Occipital lobe (tissue), 3 donors: ENCODE measurements at places on chromosomes 1 and 21.
A peak's percentile ranks its signal among the peaks of the same experiment; 100 is the strongest.

GRCh38 chr1:999725-1000356 is at the start of gene HES4:
Gene HES4 (minus strand): TSS chr1:1000097. CDS start chr1:999973, 124 bp downstream.
- peak; percentile 58 for DNase-seq

- DNase-seq: no peak
Measured at GRCh38 chr21:36765229-36765628, 66.3 kb downstream of the SIM2 start.

- no peak for DNase-seq
Measured at GRCh38 chr1:42943166-42943565, 15.5 kb downstream of the SLC2A1 start.

DNA sequence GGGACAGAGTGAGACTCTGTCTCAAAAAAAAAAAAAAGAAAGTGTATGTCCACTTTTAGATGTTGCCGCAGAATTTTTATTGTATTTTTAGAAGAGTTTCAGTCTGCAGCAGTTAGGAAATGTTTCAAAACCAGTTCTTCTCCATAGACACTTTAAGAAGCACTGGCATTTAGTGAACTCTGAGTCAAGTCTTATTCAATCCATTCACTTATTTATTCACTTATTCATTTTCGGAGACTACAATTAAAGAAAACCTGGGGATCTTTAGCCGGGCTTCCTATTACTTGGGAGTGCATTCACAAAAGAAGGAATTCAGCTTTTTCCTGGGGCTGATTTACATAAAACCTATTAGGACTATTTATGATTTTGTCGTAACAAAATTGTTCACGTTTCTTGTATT is 12.3 kb downstream of the RCAN3 start:
- DNase-seq: no peak

GRCh38 chr1:244854865-244855578 is 9.3 kb downstream of the HNRNPU start:
- DNase-seq: no peak

DNA sequence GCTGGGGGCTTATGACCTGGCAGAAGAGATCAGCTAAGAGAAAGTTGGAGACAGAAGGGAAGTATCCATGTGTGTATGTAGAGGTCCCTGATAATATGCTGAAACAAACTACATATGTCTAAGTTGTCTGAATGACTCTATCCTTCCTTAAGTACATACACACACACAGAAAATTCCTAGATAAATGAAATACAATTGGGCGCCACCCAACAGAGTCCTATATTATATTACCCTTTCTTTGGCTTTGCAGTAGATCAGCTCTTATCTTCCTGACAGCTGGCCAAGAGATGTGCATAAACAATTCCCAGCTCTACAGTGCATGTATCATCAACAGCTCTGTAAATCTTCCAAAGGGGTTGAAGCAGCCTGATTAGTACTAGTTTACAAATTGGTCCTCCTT is 40.1 kb downstream of the SORT1 start:
- DNase-seq: no peak

DNA sequence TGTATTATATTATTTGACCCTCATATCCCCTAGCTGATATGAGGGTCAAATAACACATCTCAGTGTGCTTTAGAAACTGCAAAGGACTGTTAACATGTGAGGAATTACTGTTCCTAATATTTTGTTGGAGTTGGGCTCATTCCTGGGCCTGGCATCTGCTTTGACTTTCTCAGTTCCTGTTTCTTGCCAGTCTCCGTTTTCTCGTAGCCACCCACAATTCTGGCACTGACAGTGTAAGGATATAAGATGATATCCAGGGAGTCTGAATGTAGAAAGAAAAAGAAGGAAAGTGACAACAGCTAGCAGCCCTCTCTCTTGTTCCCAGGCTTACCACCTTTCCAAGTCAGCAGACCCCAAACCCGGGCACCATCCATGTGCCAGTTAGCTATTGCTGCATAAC is 54.4 kb upstream of the SCMH1 start:
- no peak for DNase-seq

DNA sequence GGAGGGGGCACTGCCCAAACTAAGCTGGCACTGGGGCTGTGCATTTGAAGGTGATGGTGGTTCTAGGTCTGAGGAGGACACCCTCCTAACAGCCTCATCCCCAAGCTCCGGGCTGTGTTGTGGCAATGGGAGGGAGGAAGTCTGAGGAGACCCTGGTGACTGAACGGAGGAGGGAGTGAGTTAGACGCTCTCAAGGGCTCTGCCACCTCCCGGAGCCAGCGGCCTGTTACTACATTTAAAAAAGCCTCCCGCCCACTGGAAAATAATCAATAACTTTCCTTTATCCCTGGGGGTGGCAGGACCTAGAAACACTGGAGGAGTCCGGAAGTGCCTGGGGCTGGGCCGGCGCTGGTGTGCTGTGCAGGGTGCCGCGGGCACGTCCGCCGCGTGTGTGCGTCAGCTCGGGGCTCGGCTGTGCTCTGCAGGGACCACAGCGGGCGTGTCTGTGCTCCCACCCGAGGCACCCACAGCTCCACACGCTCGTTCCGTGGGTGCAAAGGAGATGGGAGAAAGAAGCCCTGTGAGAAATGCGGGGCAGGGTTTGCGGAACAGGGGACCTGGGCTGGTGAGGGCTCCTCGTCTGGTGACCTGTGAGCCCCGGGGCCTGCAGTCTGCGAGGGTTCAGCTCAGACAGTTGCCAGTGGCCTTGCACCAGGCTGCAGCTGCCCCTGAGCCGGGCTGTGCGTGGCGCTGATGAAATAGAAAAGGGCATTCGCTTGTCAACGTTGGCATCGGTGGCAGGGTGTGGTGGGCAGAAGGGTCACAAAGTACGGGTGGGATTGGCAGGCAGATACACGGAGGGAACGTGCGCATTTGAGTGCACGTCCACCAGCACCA is 5.3 kb downstream of the SAMD11 start:
- no peak for DNase-seq

DNA sequence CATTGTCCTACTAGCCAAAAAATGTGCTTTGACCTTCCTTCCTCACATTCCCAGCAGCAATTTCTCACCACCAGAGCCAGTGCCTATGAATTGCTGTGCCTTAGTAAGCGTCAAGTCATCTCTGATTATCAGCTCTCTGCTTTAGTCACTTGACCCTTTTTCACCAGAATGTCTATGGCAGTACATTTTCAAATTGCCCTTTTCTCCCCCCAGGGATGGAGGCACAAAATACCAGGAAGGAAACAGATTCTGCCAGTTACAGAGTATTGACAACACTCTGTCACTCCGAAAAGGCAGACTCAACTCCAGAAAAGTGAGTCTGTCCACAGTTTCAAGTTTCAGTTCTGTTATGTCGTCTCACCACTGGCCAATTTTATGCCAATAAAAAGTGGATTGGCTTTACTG is 167.4 kb downstream of the TNFSF18 start:
- DNase-seq: no peak

DNA sequence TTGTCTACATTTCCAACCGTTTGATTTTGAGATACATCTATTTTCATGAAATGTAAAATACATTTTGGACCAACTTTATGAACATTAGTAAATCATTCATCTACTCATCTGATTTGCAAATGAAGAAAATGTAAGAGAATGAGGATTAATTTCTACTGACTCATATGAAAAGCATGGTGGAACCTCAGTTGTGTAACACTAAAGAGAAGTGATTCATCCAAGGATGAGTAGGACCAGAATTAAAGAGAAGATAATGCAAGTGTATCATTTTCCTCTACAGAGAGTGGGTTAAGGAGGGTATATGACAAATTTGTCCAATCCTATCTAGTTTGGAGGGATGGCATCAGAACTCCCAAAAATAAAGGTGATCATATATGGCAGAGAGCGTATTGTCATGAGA is 1967.6 kb downstream of the MRPL39 start:
- no peak for DNase-seq

DNA sequence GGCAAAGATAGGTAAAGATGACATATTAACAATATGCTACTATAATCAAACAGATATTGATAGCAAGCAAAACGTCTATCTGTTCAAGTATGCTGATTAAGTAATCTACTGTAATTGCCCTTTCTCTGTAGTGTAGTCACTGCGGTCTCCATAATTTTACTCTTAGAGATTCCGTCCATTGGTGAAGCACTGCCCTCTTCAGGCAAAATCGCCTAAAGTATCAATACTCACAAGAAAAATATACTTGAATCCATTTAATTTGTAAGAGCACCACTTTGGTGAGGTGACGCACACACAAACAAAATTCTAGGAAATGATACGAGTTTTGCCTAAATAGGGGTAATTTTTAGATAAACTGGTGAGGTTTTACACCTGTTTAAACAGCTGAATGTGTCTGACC is 434.6 kb upstream of the CHRM3 start:
- no peak for DNase-seq

- DNase-seq: no peak
Measured at GRCh38 chr21:23101111-23101510, 2102.9 kb downstream of the NCAM2 start.

- DNase-seq: no peak
Measured at GRCh38 chr1:64240206-64240605, 36.8 kb downstream of the UBE2U start.

DNA sequence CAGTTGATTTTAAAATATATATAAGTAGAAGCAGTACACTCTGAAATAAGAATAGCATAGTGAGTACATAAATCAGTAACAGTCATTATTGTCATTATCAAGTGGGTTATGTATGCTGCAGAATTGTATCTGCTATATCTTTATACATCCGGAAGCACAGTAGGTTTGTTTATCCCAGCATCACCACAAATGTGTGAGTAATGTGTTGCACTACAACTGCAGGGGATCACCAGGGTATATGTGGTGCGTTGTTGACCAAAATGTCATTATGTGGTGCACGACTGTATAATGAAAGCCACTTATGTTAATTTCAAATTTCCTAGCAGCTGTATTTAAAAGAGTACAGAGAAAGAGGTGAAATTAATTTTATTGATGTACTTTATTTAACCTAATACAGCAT is 87.7 kb upstream of the GADD45A start:
- DNase-seq: no peak

GRCh38 chr1:77047978-77048614 is 171.1 kb downstream of the PIGK start:
- DNase-seq: no peak

GRCh38 chr1:228935198-228935663 is 200.0 kb downstream of the RHOU start:
- DNase-seq: no peak

DNA sequence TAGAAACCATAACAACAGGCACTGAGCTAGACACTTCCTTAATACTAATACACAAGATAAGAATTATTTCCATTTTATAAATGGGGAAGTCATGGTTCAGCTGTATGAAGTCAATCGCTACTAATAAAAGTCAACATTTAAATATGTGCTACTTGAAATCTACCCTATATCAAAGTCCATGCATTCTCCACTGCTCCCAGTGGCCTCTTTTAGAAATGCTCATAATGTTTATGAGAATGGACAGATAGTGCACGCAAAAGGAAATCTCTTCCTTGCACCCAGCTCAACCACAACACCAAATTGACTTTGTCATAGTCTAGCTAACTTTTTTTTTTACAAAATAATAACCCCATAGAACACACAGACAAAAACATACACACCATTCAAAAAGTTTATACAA is 281.7 kb upstream of the CXADR start:
- no peak for DNase-seq

- no peak for DNase-seq
Measured at GRCh38 chr21:46159390-46159789, 4.0 kb upstream of the FTCD start.

- no peak for DNase-seq
Measured at GRCh38 chr1:111769517-111770146, 13.9 kb downstream of the DDX20 start.

DNA sequence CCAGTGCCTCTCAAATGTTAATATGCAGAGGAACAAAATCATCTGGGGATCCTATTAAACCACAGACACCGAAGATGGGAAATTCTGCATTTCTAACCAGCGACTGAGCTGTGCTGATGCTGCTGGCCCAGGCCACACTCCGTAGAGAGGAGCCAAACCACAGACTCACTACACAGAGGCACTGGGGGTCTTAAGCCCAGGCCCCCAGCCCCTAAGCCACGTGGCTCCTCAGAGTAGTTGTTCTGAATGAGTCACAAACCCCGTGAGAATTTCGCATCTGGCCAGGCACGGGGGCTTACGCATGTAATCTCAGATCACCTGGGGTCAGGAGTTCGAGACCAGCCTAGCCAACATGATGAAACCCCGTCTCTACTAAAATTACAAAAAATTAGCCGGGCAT is 2.8 kb upstream of the CELA2A start:
- DNase-seq: no peak

GRCh38 chr1:91273875-91274274 is 130.8 kb downstream of the HFM1 start:
- DNase-seq: no peak

DNA sequence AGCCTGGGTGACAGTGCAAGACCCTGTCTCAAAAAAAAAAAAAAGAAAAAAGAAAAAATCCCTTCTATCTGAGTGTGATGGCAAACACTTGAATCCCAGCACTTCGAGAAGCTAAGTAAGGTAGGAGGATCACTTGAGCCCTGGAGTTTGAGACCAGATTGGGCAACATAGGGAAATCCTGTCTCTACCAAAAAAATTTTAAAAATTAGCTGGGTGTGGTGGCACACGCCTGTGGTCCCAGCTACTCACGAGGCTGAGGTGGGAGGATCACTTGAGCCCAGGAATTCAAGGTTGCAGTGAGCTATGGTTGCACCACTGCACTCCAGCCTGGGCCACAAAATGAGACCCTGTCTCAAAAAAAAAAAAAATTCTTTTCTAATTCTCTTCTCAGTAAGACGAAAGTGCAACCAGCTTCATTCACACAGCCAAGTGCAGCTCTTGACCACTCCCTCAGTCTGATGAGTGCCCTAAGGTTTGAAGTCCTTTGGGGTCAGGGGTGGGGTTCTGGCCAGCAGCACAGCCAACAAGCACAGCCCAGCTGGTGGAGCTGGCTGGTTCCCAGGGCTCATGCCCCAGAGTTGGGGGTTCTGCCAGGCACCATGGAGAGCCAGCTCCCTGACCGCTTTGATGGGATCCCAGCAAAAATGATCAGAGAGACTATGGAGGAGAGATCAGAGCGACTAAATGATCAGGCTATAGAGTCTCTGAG is 8.0 kb downstream of the SLC2A5 start:
- no peak for DNase-seq

DNA sequence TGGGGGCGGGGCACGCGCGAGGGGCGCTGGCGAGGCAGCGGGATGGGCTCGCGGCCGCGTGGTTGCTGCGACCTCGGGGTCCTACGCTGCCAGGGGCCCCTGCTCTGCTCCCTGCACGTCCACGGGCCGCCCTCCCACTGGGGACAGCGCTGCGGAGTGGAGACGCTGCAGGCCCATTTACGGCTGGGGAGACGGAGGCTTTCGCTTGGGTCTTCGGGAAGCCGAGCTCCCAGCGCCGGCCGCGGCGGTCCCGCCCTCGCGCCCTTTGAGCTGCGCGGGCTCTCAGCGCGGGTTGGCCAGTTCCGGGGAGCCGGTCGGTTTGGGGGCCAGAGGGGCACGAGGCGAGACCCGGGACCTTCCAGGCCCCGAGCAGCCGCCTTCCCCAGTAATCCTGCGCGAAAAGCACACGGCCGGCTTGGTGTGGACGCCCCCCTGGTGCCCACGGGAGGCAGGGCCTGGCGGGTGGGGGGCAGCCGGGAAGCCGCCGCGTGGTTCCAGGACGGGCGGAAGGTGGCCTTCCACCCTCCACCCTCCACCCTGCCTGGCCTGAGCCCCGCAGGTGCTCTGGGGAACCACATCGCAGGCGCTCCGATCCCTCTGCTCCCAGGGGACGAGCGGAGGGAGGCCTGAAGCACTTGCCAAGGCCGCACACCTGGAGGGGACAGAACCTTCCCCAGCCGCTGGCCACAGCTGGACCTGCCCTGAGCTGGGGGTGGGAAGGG is 570 bp upstream of the PEX10 start:
- no peak for DNase-seq
